Prostate gland (tissue), 2 donors: ENCODE measurements at places on chromosomes 7 and 10.

GRCh38 chr7:95905167-95905566 lies 132.8 kb downstream of the DYNC1I1 start:
- DNase-seq: no peak

GRCh38 chr10:95572131-95572820 lies 11.1 kb upstream of the SORBS1 start:
- no peak for DNase-seq

DNA sequence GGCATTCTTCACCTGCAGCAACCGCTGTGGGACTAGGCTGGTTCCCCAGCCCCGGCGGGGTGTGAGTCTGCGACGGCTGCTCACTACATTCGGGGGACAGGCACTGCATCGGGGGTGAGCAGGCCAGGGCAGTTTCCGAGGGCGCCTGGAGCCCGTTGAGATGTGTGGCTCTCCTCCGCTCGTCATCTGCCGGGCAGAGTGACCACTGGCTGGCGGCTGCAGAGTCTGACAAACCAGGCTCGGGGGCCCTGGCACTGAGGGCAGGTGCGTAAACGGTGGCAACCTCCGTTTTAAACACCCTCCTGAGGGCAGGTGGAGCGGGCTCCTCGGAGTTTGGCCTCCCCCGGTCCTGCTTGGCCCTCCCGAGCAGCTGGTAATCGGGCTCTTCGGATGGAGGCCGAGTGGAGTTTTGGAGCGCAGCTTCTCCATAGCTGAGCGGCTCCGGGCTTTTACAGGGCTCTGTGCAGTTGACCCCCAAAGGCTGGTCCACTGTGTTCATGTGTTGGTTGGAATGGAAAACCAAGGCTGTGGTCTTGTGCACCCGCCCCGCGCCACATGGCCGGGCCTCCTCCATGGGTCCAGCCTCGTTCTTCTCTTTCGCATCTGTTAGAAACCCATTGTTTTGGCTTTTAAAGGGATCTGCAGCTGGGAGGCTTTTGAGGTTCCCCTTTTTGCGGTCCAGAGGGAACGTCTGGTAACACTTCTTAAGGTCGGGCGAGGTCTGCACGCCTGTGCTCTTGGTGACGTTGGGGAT lies 20.9 kb downstream of the INSYN2A start:
- DNase-seq: no peak

- DNase-seq: no peak
Observed at GRCh38 chr10:76618171-76618570, 1019.4 kb downstream of the KCNMA1 start.

DNA sequence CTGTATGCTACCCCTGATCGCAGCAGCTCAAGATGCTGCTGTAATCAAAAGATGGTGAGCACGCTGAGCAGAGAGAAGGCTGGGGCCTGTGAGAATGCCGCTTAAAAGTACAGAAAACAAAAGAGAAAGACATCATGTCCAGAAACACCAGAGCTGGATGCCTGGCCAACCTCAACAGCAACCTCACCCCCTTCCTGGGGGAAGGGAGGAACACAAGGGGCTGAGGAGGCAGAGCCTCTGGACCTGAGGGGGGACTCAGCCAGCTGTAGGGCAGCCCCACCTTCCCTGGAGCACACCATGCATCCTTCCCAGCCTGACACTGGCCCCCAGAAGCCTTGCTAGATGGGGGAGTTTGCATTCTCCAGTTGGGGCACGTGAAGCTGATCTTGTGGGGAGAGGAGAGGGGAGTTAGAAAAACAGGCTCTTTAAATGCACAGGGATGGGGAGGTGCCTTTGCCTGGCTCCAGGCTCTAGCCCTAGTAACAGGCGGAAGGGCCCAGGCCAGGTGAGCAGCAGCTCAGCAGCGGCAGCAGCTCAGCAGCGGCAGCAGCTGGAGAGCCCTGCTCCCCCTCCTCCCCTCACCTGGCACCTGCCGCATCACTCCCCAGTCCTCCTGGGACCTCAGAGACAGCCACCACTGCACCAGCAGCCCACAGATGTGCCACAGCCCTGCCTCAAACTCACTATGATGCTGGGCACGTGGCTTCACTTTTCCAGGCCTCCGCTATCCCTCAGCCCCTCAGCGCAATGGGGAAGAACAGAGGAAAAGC lies 156.3 kb downstream of the NEURL1 start:
- no peak for DNase-seq

GRCh38 chr7:76231583-76231982 lies 29.9 kb downstream of the SRRM3 start:
- DNase-seq: no peak

DNA sequence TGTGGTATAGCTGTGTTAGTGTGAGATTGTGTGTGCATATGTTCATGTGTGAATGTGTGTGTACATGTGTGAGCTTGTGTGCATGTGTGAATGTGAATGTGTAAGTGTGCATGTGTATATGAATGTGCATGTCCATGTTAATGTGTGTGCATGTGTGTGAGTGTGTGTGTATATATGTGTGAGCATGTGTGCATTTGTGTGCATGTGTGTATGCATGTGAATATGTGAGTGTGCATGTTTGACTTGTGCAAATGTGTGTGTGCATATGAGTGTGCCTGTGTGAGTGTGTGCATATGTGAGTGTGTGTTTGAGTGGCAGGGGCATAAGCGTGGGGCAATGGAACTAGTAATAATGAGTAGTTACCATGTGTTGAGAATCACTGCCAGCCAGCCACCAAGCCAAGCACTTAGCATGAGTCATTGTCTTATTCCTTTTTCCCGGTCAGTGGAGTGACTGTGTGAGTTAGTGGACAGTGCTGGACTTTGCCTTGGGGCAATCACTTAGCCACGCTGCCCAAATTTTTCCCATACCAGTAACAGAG lies 46.3 kb upstream of the SHH start:
- no peak for DNase-seq

GRCh38 chr10:93445097-93445960 lies 36.8 kb downstream of the MYOF start:
- DNase-seq: peak; percentile 97

DNA sequence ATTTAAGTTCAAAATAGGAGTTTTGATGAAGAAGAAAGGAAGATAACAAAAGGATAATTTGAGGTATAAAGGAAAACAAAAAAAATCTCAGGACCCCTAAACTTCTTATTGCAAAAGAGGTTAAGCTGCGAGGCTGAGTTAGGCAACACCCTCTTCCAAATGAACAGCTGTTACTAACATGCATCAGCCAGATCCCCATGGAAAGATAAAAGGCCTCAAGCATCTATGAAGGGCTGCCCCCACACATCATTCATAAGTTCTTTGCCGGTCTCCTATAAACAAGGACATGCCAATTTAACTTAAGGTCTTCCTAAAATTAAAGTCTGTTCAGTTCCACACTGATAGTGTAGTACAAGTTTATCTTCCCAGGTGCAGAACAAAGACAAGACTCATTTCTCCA lies 75.8 kb upstream of the IMMP2L start:
- DNase-seq: no peak

DNA sequence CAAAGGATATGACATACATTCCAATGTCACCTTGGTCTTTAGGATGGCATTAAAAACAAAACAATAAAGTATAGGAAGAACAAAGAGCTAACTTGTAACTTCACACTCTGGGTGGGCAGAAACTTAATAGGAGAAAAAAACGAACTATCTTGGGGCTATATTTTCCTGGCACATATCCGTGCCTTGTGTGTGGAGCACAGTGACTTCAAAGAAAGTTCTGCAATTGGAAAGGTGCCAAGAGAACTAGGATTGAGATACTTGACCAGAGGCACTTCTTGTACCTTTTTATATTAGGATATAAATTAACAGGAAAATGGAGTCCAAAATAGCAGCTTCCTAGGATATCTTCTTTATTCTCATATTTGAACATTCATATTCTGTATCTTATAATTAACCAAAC lies 148.4 kb downstream of the SEMA3D start:
- no peak for DNase-seq

DNA sequence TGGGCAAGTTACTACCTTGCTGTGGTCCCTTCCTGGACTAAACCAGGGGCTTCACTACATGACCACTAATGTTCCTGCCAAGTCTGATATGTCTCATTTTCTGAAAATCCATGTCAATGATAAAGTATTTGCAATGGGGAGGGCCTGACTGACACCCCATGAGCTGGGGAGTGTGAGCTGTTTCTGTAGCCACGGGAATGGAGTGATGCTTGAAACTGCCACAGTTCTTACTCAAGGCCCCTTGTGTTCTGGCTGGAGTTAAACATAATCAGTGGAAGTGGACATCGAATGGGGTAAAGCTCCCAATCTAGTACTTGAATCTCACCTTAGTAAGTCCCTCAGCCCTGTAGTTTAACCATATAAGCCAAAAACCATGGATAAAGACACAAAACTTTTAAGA lies 61.9 kb upstream of the PDLIM1 start:
- no peak for DNase-seq

- DNase-seq: no peak
Observed at GRCh38 chr10:7998831-7999230, 55.7 kb upstream of the GATA3 start.

DNA sequence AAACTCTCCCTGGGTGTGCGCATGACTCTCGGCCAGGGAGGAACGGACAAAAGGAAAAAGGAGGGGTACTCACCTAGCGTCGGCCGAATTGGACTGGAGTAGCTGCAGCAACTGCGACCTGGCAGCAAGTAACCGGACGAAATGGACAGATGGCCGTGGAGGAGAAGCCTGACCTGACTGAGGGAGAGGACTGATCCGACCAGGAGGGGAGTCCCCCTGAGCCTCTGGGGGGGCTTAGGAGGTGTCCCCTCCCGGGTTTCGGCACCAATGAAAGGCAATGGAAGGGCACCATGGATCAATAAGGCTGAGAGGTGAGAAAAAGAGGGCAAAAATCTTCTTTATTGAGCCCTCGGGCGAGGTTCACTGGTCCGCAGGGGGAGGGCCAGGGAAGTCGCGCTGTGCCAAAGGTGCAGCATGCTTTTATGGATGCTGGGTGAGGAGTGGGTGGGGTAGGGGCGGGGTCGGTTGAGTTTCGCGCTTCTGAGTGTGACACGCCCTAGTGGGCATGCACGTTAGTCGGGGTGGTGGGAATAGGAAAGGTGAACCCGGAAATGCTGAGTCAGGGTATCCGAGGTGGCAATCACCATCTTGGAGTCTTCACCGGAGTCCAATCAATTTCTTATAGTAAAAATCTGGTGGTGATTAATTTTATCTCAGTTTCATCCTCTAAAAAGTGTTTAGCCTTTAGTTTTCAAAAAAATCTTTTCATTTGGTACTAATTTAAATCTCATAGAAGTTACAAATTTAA lies 638.5 kb upstream of the DPP6 start:
- DNase-seq: no peak

DNA sequence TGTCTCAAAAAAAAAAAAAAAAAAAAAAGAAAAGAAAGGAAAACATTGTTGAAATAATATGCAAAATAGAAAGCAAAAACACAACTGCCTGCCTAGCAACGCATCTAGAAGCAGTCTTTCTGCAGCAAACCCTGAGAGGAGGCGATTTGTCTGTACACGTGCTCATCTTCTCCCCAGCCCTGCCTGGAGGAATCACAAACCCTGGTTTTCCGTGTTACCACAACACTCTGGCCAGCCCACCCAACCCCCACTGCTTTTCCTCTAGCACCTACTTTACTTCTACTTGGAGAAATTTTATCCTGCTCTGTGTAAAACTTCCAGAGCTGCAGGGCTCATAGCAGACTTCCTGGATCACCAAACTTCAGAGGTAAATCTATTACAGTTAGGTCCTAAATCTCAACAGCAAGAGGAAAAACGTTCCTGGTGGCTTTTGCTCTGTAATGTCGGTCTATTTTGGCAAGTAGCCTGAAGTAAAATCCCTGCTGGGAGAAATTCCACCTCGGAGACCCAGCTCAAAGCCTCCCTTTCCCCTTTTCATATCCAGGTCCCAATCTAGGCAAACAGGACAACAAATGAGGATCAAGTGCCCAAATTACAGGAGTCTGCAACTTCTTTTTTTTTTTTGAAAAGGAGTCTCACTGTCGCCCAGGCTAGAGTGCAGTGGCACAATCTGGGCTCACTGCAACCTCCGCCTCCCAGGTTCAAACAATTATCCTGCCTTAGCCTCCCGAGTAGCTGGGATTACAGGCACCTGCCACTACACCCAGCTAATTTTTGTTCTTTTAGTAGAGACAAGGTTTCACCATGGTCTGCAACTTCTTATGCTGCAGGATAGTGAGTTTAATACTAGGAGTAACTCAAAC lies 91.6 kb downstream of the DNMBP start:
- DNase-seq: peak; percentile 22

GRCh38 chr7:15559416-15559928 lies 2.3 kb downstream of the AGMO start:
- no peak for DNase-seq

DNA sequence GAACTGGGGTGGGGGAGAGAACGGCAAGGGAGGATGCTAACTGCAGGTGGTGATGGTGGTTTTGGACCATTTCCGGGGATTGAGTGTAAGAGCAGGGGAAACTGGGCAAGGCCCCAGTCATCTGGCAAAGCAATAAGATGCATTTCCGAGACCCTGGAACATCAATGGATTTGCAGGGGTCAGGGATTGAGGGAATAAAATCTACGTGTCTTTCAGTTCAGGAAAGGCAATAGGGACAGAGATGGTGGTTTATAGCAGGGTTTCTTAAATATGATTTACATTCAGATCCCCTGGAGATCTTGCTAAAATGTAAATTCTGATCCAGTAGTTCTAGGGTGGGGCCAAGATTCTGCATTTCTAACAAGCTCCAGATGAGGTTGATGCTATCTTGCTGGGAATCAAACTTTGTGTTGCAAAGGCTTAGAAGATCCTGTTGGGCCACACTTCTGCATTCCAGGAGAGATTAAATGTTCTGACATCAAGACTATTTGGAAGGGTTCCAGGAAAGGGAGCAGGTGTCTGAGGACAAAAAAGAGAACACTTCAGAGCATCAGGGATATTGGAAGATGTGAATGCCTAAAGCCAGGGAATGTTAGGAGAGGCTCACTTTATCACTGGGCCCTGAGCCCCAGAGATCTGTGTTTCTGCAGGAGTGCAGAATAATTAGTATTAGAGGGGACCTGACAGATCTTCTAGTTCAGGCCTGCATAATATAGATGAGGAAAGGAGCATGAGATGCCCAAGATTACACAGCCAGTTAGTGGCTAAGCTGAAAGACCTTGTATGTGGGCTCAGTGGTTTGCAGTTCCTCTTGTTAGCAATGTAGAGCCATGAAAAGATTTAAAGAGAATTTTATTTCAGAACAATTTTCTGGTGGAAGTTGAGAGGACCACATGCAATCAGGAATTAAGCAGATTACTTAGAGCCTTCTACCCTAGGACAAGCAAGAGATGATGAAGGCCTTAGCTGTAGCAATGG lies 32.4 kb downstream of the BLNK start:
- no peak for DNase-seq
